ENCODE measurements at places on chromosomes 2 and 18. TPM values are rescaled to one million over a fixed set of nuclear protein-coding genes. Genes with fewer than 3 reads are reported as not detected.

GRCh38 chr2:36597003-36597531 lies 901 bp downstream of the FEZ2 start:
- no peak for DNase-seq

GRCh38 chr2:37985333-37985732 lies 60.2 kb downstream of the RMDN2 start:
- no peak for DNase-seq

DNA sequence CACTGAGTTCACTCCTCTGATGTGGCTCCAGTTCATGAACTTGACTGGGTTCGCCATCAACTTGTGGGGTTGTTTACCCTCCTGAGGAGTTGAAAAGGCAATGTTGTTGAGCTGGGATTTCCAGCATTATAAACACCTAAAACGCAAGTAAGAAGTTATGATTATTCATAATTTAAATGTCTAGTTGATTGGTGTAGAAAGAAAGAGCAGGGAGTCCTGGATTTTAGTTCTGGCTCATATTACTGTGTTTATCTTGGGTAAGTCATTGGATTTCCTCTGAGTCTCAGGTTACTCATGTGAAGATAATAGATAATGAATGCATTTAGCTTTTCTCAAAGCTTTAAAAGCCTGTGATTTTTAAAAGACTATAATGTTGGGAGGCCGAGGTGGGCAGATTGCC lies 438.0 kb upstream of the CDH20 start:
- no peak for DNase-seq

- DNase-seq: no peak
Measured at GRCh38 chr2:10390369-10390801, 57.7 kb downstream of the ODC1 start.

DNA sequence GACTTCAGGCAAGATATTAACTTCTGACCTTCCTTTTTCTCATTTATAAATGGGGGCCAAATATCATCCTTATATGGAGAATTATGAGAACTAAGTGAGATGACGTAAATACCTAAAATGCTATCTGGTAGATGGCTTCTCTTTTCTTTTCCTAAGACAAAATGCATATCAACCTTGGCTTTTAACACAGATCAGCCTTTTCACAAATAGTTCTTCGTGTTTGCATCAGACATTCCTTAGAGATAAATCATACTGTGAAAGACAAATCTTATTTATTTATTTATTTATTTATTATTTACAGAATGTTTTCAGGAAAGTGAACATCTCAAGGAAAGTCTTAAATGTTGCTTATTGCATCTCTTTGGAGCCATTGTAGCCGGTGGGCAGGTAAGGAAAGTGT lies 62.8 kb downstream of the NBEAL1 start:
- DNase-seq: no peak

Gene HTR2B
- total RNA-seq: not detected

DNA sequence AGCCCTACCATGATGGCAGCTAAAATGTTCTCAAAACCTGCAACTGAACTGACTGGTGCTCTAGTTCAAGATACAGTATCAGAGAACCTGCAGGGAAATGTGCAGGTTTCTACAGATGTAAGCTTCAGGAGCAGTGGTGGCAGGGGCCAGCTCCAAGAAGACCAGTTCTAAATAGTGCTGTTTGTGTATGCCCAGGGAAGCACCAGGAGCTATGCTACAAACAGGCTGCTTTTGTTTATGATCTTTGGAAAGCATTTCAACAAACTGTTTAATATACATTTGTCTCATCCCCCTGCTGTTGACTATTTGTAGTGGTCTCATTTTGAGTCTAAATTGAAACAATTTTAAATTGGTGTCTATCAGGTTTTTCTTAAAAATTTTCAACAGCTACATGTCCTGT lies 20.7 kb downstream of the FZD5 start:
- DNase-seq: no peak

Gene EFR3B
- 0.76 TPM for total RNA-seq

All from A673 (cell line).